ENCODE measurements at places on chromosomes 12 and 14.

DNA sequence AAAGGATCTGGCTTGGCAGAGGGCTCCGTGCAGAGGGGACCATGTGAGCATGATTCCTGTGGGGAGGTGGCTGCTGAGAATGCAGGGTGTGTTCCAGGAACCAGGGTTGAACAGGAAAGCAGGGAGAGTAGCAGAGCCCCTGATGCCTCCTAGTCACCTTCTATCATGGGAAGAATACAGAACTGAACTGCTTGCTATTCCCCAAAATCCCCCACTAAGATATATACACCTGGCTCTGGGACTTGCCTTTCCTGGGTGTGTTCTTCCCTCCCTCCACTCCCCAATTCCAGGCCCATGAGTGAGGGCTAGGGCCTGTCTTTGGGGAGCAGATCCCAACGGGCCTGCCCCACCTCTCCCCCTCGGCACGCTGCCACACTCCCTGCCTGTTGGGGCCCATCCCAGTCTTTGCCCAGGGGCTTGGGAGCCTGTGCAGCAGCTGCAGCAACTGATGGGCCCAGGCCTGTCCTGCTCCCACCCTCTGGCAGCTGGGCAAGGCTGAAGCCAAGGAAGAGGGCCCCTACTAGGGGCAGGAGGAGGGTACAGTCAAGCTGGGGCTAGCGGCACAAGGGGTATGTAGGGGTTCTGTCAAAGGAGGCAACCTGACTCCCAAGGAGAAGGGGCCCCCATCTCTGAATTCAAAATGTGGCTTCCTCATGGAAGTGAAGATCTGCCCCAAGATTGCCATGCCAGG, 3.2 kb downstream of the AJUBA start:
- no peak for DNase-seq

DNA sequence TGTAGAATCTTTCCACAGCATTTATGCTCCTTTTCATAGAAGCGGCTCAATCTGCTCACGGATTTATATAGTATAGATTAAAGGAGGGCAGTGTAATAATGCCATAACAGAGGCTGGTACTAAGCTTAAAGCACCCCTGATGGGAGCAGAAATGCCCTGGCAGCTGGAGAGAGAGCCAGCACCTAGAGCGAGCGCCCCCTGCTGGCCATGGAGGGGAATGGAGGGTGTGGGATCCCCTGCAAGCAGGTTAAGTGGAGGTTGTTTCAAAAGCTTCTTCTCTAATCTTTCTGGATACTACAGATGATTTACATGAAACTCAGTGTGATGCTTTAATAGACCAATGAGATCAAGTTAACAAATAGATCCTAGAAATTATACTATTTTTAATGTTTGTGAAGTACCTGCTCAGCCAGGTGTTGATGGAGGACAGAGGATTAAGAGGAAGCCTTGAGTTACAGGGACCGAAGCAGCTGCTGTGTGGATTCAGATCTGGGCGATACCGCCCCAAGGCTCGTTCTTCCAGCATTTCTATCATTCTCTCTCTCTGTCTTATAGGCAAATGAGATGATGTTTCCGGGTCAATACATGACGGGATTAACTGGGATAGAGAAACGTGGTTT, 1519.3 kb upstream of the TMEM132C start:
- no peak for DNase-seq

DNA sequence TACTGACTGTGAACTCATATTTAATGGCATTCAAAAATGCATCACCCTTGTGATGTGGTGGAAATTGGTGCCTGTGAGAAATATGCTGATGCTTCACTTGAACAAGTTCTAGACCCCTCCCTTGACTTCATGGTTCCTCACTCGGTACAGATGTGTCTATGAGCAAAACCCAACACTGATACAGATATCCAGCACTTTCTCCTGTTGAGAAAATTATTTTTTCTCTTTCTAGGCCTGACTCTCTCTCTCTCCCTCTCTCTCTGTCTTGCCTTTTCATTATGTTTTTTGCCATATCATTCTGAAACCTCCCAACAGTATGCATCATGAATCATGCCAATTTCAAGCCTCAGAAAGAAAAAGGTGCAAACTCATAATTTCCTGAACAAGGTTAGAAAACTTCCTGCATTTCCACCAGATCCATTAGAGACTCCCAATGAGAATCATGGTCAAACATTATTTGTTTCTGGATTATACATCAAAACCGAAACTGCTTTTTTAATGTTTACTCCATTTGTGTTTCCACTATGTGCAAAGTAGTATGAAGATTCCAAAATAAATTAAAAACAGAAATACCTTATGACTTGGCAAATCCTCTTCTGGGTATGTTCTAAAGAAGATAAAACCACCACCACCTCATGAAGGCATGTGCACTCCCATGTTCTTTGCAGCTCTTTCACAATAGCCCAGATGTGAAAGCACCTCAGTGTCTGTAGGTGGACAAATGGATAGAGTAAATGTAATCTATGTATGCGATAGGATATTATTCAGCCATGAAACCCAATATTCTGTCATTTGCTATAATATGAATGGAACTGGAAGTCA, 543.6 kb downstream of the TMEM121 start:
- DNase-seq: no peak

DNA sequence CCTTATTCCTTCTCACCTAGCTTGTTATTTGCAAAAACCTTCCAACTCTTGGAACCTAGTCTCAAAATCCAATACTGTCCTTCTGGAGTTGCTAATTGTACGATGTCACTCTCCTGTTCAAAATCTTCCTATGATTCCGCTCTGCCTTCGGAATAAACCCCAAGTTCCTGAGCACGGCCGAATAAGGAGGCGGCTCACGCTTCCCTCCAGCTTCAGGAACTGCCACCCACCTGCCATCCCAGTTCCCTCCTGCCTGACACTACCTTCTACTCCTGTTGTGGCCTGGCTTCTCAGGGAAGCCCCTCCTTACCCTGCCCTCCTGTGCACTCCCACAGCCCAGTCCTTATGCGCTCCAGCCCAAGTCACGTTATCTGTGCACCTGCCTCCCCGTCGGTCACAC, 73.2 kb downstream of the SETD3 start:
- DNase-seq: no peak

DNA sequence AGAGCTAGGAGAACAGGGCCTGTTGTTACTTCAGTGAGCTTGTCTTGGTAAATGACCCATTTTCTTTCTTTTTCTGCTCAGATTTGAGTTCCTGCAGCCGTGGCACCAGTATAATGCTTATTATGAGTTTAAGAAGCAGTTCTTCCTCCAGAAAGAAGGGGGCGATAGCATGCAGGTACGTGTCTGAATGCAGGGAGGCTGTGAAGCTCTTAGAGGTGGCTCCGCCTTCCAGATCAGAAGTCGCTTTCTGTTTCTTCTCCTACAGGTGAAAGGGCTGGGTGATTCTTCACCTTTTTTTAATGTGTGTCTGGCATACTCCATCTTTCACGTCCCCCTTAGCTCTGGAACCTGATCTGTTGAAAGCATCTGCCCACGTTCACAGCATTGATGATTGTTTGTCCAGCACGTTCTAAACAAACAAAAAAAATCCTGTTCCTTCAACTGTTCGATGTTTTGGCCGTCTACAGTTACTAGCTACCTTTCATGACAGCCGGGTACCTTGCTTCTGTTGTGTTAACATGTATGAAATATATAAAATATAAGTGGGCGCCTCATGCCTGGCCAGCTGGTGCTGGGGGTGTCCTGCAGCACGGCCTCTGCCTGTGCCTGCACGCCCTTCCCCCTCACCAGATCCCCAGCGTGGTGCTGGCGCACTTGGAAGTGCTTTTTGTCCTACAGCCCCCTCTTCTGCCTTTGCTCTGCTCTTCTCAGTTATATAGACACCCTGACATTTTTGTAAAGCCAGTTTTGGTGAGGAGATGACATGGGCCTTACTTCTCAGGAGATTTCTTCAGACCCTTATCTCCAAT, 44.6 kb downstream of the SFSWAP start:
- no peak for DNase-seq

- no peak for DNase-seq
Observed at GRCh38 chr12:50362671-50363070, 33.7 kb downstream of the FAM186A start.

DNA sequence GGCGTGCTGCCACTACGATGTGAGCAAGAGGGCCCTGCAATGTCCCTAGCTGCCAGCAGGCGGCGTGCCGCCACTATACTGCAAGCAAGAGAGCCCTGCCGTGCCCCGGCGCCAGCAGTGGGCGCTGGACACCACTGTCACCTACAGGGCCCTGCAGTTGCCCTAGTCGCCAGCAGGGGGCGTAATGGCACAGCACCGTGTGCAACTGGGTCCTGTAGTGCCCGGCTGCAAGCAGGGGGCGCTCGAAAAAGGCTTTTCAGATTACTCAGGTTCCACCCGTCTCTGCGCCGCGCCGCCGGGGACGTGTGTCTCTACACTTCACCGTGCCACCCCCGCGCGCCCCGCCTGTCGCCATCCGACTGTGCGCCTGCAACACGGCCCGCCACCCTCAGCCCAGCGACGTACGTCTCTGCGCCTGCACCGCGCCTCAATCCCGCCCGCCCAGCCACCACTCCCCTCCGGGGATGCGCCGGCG, 1356.9 kb downstream of the TMEM121 start:
- DNase-seq: no peak

DNA sequence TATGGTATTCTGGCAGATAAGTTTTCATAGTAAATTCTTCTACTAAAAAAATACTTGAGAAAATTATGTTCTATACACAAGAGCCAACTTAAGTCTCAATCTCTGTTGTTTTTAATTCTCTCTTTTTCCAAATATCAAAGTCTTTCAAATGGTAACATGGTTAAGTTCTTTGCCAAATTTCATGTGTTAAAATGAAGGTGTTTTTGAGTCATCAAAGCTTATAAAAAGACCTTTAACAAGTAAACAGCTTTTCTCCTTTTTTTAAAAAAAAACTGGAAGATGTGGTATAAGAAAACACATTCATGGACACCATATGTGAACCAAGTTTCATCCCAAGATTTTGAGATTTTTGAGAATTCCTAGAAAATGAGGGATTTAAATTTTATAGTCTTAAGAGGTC, 111.3 kb downstream of the FOXG1 start:
- DNase-seq: no peak

DNA sequence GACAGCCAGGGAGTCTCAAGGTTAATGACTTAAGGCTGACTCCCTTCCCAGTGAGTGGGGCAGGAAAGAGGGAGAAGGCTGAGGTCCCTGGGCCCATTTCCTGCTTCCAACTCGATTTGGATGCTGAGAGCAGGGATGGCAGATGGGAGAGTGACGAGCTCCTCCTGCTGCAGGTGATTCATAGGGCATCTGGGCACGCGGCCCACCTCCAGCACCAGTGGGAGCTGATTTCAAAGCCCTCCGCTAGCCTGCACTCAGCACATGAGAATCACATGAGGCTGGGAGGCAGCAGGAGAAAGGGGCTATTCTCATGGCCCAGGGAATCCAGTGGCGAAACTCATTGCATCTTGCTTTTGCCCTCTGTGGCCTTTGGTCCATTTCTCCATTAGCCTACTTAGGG, 90.8 kb downstream of the SSPN start:
- DNase-seq: no peak

GRCh38 chr12:111209811-111210210, 159.1 kb downstream of the PHETA1 start:
- no peak for DNase-seq

DNA sequence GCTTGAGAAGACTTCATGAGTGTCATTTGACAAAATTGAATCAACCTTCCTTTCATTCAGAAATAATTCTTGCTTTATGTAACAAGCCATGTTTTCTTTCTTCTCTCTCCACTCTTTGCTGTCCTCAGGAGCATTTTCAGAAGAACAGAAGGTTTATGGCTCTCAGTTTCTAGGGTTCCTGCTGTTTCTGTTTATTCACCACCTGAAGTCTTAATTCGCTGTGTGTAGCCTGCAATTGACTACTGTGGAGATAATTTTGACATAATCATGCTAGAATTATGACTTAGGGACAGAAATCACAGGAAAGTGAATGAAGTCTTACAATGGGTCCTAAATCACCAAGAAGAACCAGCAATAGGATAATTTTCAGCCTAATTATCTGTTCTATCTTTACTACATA, 7.2 kb upstream of the PLEKHG7 start:
- no peak for DNase-seq

DNA sequence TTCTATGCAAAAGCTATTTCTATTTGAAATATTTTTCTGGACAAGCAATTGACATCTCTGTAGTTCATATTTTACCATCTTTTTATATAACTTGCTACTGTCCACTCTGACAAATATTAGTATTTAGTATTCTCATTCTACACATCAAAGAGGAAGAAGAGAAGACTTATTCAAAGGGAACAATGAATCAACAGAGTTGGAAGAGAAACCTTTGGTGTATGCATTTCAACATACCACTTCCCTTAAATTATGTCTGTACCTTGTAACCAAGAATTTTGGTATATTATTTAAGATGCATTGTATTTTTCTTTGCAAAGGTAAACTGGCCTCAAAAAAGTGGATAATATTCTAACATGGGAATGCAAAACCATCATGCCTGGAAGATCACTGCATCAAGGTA, 72.1 kb upstream of the DUSP6 start:
- no peak for DNase-seq

DNA sequence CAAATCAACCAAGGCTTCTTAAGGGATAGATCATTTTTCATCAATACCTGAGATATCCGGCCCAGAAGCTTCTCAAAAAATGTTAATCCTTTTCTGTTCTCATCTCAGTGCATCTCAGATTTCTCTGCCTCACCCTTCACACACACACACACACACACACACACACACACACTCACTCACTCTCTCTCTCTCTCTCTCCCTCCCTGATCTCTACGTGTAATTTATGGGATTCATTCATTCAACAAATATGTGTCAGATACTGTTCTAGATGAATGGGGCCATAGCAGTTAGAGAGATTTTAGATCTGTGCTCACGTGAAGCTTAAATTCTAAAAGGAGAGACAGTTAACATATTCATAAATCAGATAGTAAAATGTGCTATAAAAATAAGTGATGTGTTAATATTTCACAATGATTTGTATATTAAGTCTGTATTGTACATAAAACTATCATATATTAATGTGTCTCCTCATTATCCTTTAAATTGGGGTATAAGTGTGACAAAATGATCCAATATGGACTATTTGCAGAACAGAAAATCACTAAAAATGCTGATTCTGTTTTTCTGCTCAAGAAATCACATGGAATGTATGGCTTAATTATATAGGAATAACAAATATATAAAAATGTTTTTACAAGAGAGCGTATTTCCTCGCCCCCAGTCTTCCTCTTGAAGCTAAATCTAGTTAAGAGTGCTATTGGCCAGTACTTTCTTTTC, 7.3 kb upstream of the FRMD6 start:
- DNase-seq: no peak

DNA sequence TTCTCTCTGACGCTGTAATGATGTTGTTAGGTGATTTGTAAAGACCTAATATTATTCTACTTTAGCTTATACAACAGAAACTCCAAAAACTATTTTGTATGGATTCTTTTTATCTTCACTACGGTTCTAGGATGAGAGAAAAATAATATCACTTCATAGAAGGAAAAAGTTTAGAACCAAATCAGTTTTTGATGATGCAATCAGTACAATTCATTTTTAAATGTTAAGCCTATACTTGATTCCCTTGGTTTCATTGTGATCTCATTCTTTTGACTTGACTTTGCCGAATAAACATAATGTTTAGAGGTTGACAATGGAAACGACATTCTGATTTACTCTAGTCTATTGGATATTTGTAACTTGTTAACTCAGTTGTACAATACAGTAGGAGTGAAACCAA, 24.6 kb upstream of the ERGIC2 start:
- no peak for DNase-seq

All from D721Med (cell line).